ENCODE measurements at places on chromosomes 1 and 21. TPM values are rescaled to one million over a fixed set of nuclear protein-coding genes. Genes with fewer than 3 reads are reported as not detected.

GRCh38 chr1:212440419-212440818 lies 7.7 kb downstream of the NENF start:
- H3K27ac ChIP-seq, result no peak overlapping the region
- H3K4me3 ChIP-seq, result no peak overlapping the region
- no peaks in the 10 kb centered on the region for H3K36me3 ChIP-seq
- no peaks in the 10 kb centered on the region for H3K27me3 ChIP-seq
- DNase-seq, result no peak
- no peaks in the 10 kb centered on the region for H3K4me1 ChIP-seq

KRTAP19-3 gene
- total RNA-seq, result not detected

GRCh38 chr1:82795508-82796149 lies 994.9 kb downstream of the ADGRL2 start:
- H3K4me3 ChIP-seq, result no peak overlapping the region
- no peaks in the 10 kb centered on the region for H3K36me3 ChIP-seq
- H3K27ac ChIP-seq, result no peak overlapping the region
- peaks cover 13% of the 10 kb centered on the region for H3K4me1 ChIP-seq
- DNase-seq, result no peak
- H3K27me3 ChIP-seq, result peaks cover 2% of the 10 kb centered on the region

CYP4A11 gene
- total RNA-seq, result not detected

SPRR2D gene
- total RNA-seq, result not detected

VWA5B1 gene
- not detected for total RNA-seq

Measured in endothelial cell of umbilical vein (primary cell).